Uterus (tissue), 4 donors: ENCODE measurements at places on chromosomes 2 and 18.

DNA sequence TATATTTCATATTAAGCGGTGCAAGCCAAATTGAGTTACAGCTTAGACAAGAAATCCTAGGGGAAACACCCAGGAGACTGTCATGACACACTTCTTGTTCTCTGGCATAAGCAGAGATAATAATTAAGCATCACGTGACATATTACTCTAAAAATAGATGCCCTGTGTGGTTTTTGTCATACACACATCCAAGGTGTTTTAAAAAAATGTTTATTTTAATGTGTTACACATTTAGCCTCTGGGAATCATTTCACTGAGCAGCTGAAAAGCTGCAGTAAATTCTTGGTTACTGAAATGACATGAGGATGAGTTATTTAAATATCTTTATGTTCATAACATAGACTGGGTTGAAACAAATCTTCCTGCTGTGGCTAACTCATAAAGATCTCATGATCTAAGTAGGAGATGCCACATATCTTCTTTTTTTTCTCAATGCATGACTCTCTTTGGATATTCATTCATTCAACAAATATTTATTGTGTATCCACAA, 38.0 kb upstream of the ERMN start:
- no peak for DNase-seq

- DNase-seq = no peak
Observed at GRCh38 chr2:160343404-160343803, 143.3 kb upstream of the ITGB6 start.

DNA sequence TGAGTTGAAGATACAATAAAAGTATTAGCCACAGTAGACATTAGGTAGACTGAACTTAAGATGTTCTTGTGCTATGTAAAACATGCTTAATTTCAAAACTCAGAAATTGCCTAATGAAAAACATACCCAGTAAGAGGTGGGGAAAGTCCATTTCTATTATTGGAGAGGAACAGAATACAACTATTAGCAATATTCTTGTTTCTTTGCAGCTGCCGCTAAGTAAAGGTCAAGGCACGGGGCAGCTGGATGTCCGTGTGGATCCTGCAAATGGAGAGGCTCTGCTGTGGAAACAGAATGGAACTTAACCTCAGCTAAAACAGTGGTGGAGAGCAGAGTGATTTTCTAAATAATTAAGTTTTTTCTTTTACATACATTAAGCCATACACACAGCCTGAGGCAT, 139.2 kb upstream of the ARHGAP28 start:
- peak; percentile 31 for DNase-seq

DNA sequence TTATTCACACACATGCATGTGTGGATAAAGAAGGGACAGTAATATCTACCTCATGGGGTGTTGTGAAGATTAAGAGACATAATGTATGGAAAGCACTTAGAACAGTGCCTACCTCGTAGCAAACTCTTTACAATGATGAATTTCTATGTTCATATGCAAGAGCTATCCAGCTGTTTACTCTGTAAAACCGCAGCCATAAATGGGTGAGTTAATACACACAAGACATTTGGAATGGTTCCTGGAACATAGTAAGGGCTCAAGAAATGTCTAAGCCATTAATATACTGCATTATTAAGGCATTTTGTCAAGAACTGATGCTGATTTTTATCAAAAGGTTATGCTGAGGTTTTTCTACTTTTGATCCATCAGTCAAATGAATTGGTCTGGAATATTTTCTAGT, 1076.2 kb downstream of the TSN start:
- no peak for DNase-seq

DNA sequence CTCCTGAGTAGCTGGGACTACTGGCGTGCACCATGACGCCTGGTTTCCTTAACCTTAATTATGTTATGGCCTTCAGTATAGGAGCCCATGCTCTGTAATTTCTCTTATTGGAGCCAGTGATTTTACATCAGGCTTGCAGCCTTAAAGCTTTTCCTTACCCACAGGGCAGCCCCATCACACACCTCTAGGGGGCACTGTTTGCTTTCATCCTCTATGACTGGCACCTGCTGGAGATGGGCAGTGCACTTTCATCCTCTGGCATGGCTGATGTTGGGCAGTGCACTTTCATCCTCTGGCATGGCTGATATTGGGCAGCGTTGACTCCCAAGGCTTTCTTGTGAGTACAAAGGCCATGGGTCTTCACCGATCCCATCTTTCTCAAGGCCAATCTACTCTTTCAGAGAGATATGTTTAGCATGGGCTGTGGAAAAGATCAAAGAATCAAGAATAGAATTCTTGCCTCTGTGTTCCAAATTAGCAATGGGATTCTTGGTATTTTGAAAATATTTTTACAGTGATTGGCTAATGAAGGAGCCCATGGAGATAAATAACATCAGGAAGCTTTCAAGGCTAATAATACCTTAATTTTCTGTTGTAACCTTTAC, 80.7 kb upstream of the MEX3C start:
- no peak for DNase-seq

DNA sequence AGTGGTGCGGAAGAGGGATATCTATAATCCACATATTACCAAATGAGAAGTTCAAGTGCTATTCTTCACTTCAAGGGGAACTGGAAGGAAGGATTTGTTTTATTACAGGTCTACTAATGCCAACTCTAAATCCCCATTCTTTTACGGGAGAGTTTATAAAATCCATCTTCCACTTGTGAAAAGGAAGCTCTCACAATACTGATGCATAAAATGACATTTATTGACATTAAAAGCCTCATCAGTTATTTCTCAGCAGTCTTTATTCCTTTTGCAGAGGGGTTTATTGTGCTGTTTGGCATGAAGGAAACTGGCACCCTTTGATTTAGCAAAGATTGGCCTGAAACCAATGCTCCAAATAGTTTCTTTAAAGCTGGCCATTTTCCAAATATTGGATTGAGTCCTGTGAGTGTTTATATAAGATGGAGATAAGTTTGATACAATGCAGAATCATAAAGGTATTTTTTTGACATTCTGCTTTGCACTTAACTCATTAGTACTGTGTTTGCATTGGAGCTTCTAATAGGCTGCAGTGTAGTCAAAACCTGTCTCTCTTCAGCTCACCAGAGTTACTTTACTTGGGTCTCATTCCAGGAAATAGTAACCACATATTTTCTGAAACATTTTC, 26.6 kb downstream of the LRP1B start:
- no peak for DNase-seq

- no peak for DNase-seq
Observed at GRCh38 chr18:39274535-39274934, 1708.9 kb upstream of the CELF4 start.

- DNase-seq = peak; percentile 85
Observed at GRCh38 chr2:120867290-120868241, 131.9 kb downstream of the GLI2 start.

- DNase-seq = no peak
Observed at GRCh38 chr2:98985905-98986666, 50.1 kb upstream of the CRACDL start.

- DNase-seq = no peak
Observed at GRCh38 chr2:230872151-230872967, 7.6 kb downstream of the ITM2C start.

GRCh38 chr2:18009891-18010290, 131.4 kb downstream of the KCNS3 start:
- DNase-seq = no peak

DNA sequence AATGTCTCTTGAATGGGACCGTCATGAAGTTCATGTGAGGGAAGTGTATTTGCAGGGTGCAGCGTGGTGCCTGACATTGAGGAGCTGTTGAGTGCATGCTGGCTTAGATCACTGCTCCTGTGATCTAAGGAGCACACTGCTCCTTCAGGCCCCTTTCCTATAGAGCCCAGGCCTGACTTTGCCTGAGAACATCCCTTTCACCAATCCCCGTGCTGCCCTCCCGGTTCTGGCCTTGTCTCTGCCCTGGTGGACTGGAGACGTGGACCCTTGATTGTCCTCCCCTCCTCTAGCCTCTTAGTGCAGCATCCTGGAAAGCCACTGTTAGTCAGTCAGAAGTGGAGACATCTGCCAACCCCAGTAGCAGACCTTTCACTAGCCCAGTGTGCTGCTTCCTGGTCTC, 323.6 kb upstream of the HS6ST1 start:
- no peak for DNase-seq

- no peak for DNase-seq
Observed at GRCh38 chr2:85585781-85586105, 1.5 kb downstream of the VAMP5 start.

DNA sequence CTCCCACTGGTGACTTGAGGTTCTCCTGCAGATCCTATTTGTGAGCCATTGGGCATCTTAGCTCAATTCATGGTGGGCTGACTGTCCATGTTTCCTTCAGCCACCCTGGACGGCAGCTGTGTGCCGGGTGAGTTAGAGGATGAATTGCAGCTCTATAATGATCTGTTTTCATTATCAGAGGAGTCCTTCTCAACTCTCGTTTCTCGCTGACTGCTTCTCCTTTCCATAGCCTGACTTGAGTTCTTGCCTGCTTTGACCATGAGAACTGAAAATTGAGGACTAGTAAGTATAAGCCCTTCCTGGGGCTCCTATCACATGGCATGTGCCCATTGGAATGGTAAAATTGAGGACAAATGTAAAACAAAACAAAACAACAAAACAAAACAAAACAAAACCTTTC, 121.8 kb downstream of the CDC42EP3 start:
- no peak for DNase-seq

- no peak for DNase-seq
Observed at GRCh38 chr2:221143231-221143630, 428.9 kb downstream of the EPHA4 start.

GRCh38 chr2:240981280-240981679, 17.1 kb upstream of the SNED1 start:
- peak; percentile 11 for DNase-seq

DNA sequence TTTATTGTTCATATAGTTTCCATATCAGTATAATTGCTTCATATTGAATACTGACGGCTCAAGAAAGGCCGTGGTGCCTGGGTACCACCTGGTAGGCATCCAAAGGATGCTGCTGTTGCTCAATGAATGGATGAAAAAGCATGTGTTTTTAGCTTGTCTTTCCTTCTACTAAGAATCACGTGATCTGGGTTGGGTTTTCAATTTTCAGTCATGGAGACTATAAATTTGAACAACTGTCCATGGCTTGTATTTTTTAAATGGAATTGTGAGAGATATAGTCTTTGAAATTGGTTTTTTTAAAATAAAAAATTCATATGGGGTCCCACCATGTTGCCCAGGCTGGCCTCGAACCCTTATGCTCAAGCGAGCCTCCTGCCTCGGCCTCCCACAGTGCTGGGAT, 25.3 kb downstream of the EMILIN2 start:
- DNase-seq = peak; percentile 3
